Ureter (tissue), 1 donor: ENCODE measurements at places on chromosomes 2 and 18. TPM values are rescaled to one million over a fixed set of nuclear protein-coding genes. Genes with fewer than 3 reads are reported as not detected.

- DNase-seq, result no peak
Measured at GRCh38 chr2:111227716-111228141, 107.0 kb downstream of the BCL2L11 start.

SLC4A3 gene
- 12.2 TPM for total RNA-seq

GRCh38 chr2:188976545-188977268 is 2.5 kb downstream of the COL3A1 start:
- no peak for DNase-seq

DNA sequence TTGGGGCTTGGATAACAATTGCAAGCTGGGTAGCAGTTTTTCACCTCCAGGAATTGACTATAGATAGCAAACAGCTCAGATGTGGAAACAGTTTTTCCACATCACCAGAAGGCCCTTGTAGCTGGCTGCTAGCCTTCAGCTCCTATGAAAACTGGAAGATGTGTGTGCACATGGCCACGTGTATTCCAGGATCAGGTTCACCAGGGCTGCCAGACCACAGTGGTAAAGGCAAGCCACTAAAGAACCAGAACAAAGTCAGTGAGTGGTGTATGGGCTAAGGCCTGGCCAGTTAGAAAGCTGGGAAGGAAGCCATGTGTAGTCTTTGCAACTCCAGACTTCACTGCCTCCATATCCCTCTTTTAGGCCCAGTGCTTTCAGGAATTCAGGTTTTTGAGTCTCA is 12.9 kb downstream of the LRRTM1 start:
- DNase-seq, result no peak

SLC30A3 gene
- not detected for total RNA-seq

- no peak for DNase-seq
Measured at GRCh38 chr2:66573416-66573815, 138.5 kb downstream of the MEIS1 start.

HOXD4 gene
- total RNA-seq, result 22.4 TPM

- no peak for DNase-seq
Measured at GRCh38 chr18:44724105-44724778, 43.6 kb downstream of the SETBP1 start.

DNA sequence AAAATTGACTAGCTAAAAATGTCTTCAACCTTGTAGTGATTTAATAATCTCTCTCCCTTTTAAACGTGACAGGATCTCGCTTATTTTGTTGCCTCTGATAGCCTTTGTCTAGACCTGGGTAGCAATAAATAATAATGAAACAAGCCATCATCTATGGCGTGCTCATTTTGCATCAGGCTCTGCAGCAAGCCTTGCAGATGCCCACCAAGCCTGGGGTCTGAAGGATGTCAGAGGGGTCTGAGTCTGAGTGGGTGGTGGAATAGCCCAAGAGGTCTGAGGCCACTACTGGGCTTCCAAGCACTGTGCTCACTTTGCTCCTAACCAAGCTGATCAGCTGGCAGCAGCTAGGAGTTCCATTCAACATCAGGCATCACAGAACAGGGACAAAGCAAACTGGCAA is 109.4 kb downstream of the GYPC start:
- DNase-seq, result no peak

EN1 gene
- total RNA-seq, result not detected

GRCh38 chr2:45754131-45755010 is 102.9 kb downstream of the PRKCE start:
- DNase-seq, result no peak

GRCh38 chr2:236016496-236016895 is 151.7 kb downstream of the GBX2 start:
- no peak for DNase-seq

GRCh38 chr2:328761-329160 is 40.9 kb upstream of the ALKAL2 start:
- DNase-seq, result no peak

GRCh38 chr2:128289439-128289838 is 29.2 kb downstream of the HS6ST1 start:
- DNase-seq, result no peak

- DNase-seq, result no peak
Measured at GRCh38 chr18:57983472-57983871, 60.6 kb upstream of the NEDD4L start.

- no peak for DNase-seq
Measured at GRCh38 chr2:241762933-241763369, 13.7 kb upstream of the GAL3ST2 start.

CRYBA2 gene
- total RNA-seq, result not detected

DNA sequence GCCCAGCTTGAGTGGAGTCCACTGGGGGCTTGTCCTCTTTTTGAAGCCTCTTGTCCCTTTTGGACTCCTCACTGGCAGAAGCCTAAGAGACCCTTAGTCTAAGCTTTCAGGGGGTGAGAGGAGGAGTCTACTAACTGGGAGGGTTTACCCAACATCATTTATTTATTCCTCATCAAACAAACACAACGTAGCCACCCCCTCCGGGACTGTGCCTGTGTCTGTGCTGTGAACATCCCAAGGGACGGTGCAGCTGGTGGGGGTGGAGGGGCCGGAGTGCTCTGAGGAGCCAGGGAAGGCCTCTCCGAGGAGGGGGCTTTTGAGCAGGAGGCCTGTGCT is 42.7 kb upstream of the TAF1B start:
- DNase-seq, result no peak

GRCh38 chr2:133835821-133836619 is 267.8 kb upstream of the NCKAP5 start:
- no peak for DNase-seq

GRCh38 chr2:85577386-85578242 is at the start of gene VAMP8:
VAMP8 (plus strand) TSS chr2:85577586; CDS start chr2:85577647, 61 bp downstream.
- peak; percentile 87 for DNase-seq

DNA sequence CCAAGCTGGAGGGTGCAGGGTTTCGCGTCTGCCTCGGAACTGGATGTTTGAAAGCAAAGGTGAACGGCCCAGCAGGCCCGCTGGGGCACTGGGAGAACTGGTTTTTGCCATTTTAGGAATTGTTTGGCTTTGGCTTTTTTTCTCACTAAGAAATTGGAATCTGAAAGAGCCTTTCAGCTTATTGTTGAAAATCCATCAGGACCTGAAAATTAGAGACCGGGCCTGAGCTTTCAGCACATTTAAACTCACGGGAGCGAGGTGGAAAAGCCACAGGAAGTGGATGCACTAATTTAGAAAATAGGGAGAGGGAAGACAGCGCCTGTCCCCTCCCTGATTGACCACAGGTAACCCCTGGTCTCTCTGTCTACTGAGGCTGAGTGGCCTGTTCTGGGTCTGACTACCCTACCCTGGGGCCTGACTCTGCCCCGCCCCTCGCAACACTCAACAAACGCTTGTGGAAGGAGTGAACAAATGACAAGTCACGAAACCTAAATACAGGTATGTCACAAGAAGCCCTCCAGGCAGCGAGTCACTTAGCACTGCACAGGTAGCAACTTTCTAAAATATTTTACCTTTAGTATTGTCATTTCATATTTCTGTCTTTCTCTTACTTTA is 100.3 kb upstream of the MBOAT2 start:
- no peak for DNase-seq

DNA sequence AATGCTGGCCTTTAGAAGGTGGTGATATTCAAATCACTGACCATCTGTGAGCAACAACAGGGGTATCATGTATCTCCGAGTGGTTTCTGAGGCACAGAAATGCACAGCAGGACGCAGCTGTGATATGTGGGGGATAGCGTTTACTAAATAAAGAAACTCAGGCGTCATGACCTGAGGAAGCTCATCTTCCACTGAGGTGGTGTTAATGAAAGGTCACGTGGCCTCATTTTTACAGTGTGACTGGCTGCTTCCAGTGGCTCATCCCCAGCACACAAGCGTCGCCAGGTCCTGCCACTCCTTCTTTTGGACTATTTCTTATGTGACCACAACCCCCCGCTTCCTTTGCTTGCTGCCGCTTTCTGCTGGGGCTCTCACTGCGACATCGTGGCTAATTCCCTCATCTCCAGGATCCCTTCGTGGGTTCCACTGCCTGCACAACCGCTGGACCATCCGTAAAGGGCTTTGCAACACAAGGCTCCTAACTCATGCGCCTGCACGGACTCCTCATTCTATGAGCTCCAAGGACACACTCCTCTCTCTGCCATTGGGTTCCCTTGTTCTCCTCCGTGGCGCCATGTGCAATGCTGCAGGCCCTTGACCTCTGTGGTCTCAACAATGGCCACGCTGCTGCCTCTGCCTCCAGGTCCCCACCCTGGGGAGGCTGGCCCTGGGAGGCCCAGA is 109.3 kb downstream of the MBP start:
- DNase-seq, result peak; percentile 22

FSHR gene
- not detected for total RNA-seq

GRHL1 gene
- 61.6 TPM for total RNA-seq

DNA sequence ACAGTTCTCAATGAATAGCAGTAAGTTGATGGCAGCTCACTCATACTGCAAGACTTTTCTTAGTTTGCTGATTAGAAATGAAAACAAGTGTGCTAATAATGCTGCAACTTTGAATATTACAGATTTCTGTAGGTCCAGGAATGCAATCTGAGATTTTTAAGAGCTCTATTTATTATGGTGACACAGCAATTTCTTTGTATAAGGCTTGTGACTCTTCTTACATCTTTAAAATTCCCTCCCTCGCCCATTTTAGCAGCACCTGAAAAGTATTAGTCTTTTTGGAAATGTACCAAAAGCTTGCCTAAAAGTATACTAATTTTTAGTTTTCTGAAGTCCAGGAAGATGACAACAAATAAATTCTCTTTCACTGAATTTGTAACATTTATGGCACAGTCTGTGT is 4.4 kb upstream of the HTR2B start:
- no peak for DNase-seq

- no peak for DNase-seq
Measured at GRCh38 chr2:176160986-176161824, 4.1 kb downstream of the HOXD3 start.

DNA sequence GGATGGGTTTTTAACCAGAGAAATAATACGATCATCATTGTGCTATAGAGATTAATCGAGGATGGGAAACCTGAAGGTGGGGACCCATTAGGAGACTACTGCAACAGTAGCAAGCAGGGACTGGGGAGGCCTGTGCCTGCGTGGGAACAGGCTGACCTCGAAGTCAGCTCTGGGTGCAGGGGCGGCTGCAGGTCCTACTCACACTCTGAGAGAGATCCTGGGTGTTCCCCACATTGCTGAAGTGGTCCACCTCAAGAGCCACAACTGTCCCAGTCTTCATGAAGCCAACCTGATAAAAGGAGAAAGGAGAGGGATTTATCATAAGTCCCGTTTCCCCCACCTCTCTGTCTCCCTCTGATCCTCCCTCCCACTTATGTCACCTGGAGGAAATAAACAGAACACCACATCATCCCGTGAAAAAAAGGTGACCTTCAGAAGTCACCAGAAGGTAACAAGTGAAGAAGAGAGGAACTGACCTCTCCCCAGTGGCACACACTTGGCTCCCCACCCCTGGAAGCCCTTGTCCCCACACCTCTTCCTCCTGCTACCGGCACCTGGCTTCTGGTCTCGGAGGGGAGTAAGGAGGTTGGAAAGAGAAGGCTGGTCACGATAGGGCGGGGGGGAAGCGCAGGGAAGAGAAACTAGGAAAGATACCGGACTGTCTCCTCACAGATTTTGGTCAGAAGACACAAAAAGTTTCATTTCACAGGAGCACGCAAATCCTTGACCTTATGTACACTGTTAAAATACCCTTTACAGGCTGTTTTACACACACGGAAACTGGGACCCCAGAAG is 50.4 kb downstream of the XDH start:
- DNase-seq, result no peak

- DNase-seq, result no peak
Measured at GRCh38 chr2:115782286-115782685, 1339.8 kb downstream of the DPP10 start.

DNA sequence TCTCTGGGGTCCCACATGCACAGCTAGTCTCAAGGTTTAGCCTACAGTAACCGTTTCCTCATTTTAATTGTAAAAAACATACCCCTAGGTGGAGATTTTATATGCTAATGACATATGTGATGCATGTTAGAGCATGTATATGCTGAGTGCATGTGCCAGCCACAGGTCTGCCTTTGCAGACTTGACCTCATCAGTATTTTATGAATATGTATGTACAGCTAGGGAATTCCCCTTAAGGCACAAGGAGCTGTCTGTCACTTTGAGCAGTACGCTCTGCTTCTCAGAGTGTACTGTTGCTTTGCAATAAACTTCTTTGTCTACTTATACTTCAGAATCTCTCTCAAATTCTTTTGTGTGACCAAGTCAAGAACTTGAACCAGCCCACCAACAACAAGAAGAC is 131.2 kb upstream of the ERBB4 start:
- no peak for DNase-seq

- no peak for DNase-seq
Measured at GRCh38 chr2:23219666-23220065, 165.3 kb upstream of the KLHL29 start.

DNA sequence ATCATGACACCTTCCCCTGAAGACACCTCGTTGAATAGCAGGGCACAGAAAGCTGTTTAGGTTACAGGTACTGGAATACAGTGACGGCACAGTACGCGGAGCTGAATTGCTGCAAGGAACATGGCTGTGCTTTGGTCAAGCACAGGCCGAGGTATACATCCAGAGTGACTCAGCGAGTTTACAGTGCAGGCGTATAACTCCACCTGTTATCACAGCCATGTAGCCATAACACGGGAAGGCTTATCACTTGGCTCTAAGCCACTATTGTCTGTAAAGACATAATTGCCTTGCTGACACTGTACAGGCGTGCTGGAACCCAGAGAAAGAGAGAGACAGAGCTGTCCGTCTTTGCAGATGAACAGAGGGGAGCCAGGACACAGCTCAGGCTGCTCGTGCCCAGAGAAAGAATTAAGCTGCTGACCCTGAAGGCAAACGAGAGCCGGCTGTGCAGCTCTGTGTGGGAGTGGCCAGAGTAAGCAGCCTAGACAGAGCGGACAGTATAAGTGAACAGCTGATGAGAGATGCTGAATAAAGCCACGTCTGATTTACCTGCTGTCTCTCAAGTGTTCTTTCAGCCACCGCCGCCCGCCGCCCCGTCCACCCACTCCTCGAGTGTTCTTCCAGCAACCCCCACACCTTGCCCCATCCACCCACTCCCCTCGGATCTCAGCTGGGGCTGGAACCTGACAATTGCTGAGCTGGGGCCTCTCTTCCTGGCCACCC is 87.3 kb upstream of the PPP1CB start:
- DNase-seq, result peak; percentile 65

GRCh38 chr2:72082021-72082601 is 65.6 kb downstream of the CYP26B1 start:
- no peak for DNase-seq

DNA sequence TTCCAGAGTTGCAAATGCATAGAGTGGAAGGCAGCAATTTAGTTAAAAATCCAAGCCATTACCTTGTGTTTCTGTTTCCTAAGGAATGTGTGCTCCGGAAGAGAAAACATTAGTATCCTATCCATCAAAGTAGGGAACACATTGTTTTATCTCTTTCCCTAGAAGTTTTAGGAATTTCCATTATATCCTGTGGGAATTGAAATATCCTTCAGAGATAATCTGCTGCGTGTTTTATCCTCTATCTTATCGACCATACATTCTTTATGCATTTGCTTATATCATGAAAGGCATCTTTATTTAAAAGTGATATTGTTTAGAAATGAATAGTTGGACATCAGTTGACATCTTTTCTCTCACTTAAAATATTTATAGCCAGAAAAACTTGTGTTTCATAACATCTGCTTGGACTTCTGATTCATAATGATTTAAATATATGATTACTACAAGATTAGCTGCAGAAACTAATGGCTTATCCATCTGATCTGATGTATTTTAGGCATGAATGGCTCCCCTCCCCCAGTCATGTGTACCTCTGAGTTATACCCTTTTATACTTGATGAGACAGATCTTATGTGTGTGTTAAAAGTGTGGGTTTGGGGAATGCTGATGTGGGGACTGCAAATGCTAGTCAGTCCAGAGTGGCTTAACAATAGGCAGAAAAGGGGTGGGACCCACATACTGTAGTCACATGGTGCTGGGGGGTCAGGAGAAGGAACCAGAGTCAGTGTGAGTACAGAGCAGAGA is 136.2 kb upstream of the ARHGAP28 start:
- DNase-seq, result no peak
